ENCODE measurements at places on chromosomes 12 and 14.

- no peak for DNase-seq
These were observed 656.7 kb downstream of the MED13L start for GRCh38 chr12:115620816-115621215.

GRCh38 chr14:77709412-77709811 lies 1.5 kb downstream of the SLIRP start:
- no peak for DNase-seq

DNA sequence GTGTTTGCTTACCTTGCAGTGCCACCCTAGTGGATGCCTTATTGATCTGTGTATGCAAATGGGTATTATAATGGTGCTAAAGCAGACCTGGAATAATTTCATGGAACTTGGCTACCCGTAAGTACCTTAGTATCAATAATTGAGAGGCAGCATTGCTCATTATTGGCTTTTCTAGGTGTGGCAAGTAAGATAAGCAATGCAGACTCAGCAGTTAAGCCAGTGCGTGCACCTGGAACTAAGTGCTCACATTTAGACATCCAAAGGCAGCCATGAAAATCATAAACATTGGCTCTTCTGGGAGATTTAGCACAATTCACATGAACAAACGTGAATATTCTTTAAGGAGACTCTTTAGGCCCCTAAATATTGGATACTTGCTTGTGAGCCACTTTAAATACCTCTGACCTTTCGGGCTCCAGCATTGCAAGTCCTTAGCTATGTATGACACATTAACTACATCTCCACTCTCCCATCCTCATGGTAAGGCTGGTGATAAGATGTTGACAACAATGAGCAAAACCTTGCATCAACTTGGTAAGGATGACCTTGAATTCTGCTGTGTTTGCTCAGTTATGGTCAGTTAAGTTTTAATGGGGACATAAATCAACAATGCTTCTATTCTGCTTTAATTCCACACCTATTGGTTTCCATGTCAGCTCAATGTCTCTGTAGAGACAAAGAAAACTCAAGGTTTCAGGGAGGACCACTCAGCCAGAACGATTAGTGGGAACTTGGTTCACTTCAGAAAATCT lies 112.0 kb downstream of the SLC5A8 start:
- no peak for DNase-seq

DNA sequence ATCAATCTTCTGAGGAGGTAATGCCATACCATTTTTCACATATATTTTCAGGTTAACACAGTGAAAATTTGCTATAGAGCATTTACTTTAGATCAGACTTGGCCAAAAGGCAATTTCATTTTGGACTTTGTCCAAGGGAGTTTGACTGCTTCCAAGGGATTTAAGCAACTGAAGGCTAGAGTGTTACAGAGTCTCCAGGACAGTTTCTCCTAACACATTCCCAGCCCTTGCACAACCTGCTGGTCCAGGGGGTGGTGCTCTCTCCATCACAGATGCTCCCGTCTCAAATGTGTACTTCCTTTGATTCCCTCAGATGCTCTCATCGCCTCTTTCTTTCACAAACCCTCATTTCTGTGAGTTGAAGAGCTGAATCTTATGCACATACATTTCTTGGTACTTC lies 143.1 kb downstream of the TPH2 start:
- no peak for DNase-seq

DNA sequence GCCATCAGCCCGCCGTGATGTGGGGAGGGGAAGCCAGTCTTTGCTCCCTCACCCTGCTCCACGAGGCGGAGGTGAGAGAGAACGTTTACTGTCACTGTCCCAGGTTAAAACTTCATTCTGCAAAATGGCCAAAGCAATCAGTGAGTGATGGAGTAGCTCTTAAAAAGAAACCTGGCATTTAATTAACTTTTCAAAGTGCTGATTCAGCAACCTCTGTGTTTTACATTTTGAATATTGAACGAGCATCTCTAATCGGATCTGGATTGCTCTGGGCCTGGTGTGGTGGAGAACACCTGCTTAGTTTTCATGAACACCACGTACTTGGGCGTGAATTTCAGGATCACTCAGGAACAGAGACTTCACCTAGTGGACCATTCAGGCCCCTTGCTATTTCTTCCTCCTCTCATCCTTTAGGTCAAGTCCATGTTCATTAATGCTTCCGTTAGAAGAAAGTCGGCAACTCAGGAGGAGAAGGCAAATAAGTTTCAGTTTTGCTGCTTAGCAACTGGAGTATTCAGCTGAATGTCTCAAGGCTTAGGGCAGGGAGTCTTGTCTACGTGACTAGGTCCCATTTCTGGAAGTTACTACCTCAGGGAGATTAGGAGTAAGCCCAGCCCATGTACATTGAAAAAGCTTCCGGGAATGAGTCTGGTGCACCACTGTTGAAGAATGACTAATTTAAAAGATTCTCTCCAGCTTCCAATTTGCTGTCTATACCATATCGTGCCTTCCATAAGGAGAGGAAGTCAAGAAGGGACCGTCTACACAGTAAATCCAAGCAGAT lies 68.2 kb downstream of the IFT43 start:
- no peak for DNase-seq

DNA sequence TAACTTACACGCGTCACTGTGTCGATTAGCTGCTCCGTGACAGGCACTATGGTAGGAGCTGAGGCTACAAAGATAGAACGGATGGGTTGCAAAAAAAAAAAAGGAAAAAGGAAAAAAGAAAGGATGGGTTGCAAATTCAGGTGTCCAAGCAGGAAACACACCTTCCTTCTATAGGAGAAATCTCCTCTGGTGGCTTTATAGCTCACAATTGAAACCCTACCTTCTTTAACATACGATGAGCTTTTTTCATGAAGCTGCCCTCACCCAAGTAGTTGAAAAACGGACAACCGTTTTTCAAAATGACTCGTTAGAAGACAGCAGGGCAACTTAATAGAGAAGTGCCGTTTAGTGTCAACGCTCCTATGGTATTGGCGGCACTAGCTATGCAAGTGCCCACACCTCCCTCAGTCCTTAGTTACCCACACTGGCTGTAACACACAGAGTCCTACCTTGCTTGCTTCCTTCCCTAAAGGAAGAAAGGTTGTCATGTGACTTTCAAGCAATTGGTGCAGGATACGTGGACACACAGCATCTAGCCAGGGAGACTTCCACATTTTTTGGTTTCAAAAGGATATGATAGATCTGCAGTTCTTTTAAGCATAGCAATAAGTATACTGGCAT lies 682 bp upstream of the TRIP11 start:
- DNase-seq, result peak; percentile 39

GRCh38 chr14:37251775-37252174 lies 54.0 kb downstream of the MIPOL1 start:
- no peak for DNase-seq

GRCh38 chr12:132079200-132079599 lies 64.9 kb downstream of the DDX51 start:
- no peak for DNase-seq

- peak; percentile 20 for DNase-seq
These were observed 44.7 kb upstream of the GALNT9 start for GRCh38 chr12:132373901-132374611.

DNA sequence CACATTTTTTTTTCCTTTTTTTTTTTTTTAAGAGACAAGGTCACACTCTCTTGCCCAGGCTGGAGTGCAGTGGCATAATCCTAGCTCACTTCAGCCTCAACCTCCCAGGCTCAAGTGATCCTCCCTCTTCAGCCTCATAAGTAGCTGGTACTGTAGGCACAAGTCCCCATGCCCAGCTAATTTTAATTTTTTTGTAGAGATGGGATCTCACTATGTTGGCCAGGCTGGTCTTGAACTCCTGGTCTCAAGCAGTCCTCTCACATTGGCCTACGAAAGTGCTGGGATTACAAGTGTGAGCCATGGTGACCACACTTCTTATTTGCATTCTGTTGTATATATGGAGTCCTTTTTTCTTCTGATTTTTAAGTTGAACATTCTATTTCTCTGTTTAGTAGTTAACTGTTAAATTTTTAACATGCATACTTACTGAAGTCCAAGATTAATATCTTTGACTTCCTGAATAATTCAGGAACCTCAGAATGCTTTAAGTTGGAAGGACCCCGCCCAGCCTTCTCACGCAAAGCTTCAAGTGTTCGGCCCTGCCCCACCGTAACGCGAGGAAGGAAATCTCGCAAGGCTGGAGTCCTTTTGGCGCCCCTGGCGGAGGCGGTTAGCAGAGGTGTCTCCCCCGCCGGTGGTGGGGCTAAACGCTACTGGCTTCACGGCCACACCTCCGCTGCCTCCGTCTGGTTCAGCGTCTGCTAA lies 21.6 kb downstream of the SPATS2 start:
- DNase-seq, result no peak

DNA sequence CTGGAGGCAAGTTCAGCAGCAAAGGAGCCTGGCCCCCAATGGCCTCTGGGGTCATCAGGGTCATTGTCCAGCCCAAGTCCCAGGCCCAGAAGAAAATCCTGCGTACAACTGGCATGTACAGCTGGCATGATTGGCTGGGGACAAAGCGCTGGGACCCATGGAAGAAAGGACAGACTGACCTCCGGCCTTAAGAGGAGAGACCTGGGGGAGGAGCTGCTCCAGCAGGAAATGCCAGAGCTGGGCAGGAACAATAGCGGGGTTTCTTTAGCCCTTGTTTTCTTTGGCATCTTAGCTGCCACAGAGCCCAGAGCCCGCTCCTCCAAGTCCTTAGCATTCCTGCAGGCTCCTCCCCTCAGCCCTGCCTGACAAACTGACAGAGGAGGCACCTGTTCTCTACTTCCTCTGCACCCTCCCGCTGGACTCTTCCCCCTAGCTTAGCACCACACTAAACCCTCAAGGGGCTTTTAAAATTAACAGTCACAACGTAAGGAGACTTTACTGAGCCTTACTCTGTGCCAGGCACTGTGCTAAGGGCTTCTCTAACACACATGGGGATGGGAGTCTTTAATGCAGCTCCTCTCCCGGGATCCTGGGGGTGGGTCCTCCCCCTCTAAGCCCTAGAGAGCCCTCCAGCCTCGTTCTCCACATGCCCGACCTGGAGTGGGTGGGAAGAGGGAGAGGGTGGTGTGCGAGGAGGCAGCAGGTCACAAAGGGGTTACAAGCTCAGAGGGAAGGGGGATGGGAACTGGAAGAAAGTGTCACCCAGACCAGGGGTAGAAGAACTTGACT lies 1.8 kb upstream of the AQP5 start:
- DNase-seq, result peak; percentile 69

GRCh38 chr12:42987216-42987650 lies 397.7 kb upstream of the PRICKLE1 start:
- no peak for DNase-seq

DNA sequence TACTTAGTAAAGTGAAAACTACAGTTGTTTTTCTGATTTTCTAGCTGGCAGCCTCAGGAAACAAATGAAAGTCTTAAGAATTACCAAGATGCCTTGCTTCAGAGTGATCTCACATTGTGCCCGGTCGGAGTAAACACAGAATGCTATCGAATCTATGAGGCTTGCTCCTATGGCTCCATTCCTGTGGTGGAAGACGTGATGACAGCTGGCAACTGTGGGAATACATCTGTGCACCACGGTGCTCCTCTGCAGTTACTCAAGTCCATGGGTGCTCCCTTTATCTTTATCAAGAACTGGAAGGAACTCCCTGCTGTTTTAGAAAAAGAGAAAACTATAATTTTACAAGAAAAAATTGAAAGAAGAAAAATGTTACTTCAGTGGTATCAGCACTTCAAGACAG lies 28.9 kb downstream of the RXYLT1 start:
- no peak for DNase-seq

- DNase-seq, result peak; percentile 48
These were observed 58.1 kb upstream of the RMST start for GRCh38 chr12:97404543-97404942.

GRCh38 chr14:100883789-100884101 lies 19.8 kb downstream of the RTL1 start:
- no peak for DNase-seq

DNA sequence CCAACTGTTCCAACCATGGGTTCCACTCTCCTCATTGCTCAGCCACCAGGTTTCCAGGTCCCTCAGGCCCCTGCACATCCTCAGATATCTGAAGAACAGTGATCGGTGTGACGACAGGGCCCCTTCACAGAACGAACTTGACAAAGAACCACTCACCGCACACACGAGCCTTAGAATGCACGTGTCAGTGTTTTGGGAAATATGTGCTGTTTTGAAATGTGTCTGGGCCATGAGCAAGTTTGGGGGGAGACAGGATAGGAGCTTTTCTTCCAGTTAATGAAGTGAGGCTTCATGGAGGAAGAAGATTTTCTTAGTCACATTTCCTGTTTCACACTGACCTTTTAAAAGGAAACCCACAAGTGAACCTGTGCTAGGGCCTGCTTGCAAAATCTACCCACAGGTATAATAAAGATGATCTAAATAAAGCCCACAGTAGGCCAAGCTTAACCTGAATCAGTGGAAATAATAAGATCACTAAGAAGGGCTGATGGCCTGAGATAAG lies 58.6 kb downstream of the ZFP36L1 start:
- DNase-seq, result no peak

DNA sequence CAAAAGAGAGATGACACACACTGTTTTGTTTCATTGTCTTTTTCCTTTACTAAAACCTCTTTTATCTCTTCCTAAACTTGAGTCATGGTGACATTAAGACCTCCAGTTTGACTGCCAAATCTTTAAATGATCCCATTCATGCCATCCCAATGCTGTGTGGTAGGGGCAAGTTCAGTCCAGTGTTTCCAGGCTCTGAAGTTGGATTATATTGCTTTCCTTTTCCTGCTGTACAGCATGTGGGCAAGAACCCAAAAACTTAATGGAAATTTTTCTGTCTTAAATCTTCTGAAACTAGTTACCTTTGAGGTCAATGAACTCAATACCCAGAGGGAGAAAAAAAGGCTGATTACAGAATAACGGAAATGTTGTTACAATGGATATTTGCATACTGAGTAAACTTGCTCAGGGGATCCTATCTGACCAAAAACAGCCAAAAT lies 187.1 kb upstream of the FAR2 start:
- no peak for DNase-seq

- DNase-seq, result no peak
These were observed 3.2 kb upstream of the C12orf42 start for GRCh38 chr12:103498990-103499389.

DNA sequence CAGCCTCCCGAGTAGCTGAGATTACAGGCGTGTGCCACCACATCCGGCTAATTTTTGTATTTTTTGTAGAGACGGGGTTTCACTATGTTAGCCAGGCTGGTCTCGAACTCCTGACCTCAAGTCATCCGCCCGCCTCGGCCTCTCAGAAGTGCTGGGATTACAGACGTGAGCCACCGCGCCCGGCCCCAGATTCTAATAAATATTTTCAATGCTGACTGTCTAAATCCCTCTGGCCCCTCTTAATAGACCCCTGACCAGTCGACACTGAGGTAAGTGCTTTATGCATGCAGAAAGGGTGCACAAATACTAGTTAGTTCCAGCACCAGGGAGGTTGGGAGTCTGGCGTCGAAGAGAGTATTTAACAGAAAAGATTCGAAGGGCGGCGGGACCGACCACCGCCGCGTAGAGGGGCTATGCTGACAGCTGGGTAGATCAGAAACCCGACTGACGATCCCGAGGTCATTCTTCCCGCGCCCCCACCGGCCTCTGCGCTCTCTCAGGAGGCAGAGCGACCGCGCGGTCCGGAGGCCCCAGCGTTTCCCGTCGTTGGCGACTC lies 1.1 kb upstream of the SPATS2 start:
- no peak for DNase-seq

DNA sequence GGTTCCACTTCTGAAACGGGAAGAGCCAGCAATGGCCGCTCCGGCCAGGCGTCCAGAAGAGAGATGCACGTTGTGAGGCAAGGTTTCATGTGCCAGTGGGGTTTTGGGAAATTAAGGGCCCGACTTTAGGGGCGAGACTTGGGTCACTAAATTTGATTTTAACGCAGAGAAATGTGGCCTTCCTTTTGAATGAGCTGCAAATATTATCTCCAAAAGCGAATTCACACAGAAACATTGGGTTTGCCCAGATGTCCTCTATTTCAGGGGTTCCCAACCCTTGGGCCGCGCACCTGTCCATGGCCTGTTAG lies 2.3 kb upstream of the RNASE4 start:
- DNase-seq, result no peak

All from RWPE1 (cell line).